B cell (primary cell): ENCODE measurements at places on chromosomes 16 and 17. TPM values are rescaled to one million over a fixed set of nuclear protein-coding genes. Genes with fewer than 3 reads are reported as not detected.

DNA sequence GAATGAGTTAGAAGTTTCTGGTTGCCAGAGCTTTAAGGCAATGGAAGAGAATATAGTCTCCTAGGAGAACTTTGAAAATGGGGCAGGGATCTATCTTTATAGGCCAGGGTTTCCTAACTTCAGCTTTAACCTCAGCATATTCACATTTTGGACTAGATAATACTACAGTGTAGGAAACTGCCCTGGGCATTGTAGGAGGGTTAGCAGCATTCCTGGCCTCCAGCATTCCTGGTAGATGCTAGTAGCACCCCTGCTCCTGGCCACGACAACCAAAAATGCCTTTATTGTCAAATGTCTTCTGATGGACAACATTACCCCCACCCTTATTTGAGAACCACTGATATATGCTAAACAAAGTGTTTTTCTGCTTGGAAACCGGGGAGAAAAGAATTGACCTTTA is 27.8 kb upstream of the MYO18A start:
- no peak for DNase-seq

- no peak for DNase-seq
These were observed 206.9 kb upstream of the C17orf78 start for GRCh38 chr17:37168731-37169353.

DNA sequence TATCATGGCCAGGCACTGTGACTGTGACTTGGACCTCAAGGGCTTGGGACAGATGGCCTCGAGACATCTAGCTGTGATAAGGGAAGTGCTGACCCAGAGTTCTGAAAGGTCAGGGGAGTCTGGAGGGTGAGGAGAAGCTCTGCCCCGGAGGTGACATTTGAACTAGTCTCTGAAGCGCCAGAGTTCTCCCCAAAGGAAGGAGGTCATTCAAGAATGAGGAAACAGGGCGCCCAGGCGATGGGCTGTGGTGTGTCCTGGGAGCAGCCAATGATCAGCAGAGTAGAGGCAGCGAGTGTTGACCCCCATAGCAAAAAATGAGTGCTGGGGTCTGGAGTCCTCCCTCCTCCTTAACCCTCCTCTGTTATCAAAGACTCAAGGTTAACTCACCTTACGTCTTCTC is 4.9 kb downstream of the STARD3 start:
- DNase-seq: no peak

DNA sequence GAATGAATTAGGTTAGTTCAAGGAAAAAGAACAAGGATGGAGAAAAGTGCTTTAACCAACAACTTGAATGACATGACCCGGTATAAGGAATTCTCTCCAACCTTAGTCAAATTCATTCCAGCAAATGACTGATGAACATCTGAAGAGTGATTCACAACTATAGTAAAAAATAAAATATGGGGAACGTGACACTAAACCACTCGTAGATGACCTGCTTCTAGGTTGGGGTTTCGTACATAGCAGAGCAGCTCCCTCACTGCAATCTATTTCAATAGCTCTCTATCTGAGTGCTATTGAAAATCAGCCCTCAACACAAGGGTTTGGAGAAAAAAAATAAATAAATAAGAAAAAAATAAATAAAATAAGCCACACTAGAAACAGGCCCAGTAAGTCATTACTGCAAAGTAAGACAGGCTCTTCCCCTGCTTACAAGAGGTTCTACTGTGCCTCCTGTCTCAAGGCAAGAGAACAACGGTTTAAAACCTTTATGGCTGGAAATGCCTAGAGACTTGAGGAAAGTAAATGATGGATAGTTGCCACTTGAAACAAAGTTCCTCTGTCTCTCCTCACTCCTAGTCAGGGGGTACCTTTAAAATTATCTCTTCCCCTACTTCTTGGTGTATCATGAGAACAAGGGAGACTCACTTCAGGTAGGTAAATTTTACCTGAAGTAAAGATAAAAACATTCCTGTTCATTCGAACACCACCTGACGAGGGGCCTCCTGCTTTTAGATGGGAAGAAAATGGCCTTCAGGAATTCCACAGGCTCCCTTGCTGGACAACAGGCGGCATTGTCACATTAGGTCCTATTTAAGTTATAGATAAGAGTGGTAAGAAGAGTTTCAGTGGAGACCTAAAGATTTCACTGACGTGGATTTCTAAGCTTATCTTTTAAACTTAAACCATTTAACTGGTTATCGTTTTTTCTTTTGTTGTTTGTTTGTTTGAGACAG is 20.5 kb downstream of the COG7 start:
- DNase-seq: no peak

DNA sequence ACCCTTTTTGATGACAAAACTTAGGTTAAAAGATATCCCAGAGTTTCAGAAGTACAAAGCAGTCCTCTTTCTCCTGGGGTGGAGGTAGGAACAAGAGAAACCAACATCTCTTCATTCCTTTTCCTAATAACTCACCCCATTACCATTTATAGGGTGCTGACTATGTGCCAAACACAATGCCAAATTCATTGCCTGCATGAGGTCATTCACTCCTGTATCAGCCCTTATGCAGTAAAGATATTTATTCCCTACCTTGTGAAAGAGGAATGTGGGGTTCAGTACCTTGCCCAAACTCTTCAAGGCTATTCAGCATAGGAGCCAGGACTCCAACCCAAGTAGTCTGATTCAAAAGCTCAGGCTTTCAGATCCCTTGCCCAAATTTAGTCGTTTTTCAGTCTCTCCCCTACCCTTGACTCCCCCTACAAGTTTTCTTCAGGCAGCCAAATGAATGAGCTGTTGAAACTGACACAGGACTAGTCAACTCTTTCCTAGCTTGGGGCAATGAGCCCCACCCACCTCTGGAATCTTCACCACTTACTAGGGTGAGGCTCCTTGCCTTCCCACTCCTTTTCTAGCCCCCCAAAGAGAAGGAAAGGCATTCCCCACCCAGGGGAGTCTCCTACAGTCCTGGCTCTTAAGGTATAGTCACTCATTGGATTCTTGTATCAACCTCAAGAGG is 5.9 kb downstream of the KRT14 start:
- no peak for DNase-seq

Gene UNC13D
- 107 and 114 TPM in 2 replicates for total RNA-seq

Gene STX4
- 111 and 120 TPM in 2 replicates for total RNA-seq

DNA sequence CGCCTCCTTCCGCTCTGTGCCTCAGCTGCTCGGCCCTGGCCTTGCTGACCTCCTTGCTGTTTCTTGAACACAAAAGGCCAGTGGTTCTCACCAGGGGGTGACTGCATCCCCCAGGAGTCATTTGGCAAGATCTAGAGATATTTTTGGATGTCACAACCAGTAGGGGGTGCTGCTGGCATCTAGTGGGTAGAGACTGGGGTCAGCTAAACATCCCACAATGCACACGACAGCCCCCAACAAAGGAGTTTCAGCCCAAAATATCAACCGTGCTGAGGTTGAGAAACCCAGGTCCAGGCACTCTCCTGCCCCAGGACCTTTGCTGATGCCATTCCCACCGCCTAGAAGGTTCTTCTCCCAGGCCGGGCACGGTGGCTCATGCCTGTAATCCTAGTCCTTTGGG is 39.7 kb downstream of the ABCC6 start:
- no peak for DNase-seq

Gene PKMYT1
- 0.67 and 1.0 TPM in 2 replicates for total RNA-seq

Gene C16orf95
- total RNA-seq: 2.3 and 2.5 TPM in 2 replicates

GRCh38 chr16:56469748-56470147 is 18.4 kb downstream of the OGFOD1 start:
- DNase-seq: no peak

DNA sequence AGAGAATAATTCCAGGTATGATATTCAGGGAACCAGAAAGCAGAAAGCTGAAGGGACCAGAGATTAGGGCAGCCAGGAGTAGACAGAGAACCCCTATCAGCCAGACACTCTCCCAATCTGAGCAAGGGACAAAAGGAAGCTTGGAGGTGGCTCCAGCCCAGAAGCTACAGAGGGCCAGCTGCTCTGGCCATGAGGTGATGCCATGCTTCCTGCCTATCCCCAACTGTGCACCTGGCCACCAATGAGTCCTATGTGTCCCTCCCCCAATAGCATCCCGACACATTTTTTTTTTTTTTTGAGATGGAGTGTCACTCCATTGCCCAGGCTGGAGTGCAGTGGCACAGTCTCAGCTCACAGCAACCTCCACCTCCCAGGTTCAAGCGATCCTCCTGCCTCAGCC is 30.0 kb downstream of the NSMCE1 start:
- DNase-seq: no peak

Gene SLC16A11
- total RNA-seq: 30.7 and 31.9 TPM in 2 replicates

Gene CNTD1
- total RNA-seq: not detected in 2 replicates

GRCh38 chr17:56926704-56927103 is 12.9 kb upstream of the TRIM25 start:
- DNase-seq: no peak

- no peak for DNase-seq
These were observed 267.1 kb upstream of the MYOCD start for GRCh38 chr17:12398441-12399051.

- DNase-seq: no peak
These were observed 96.4 kb downstream of the ABCC6 start for GRCh38 chr16:16126896-16127295.

Gene DHRS7C
- not detected in 2 replicates for total RNA-seq

Gene UMOD
- not detected in 2 replicates for total RNA-seq

DNA sequence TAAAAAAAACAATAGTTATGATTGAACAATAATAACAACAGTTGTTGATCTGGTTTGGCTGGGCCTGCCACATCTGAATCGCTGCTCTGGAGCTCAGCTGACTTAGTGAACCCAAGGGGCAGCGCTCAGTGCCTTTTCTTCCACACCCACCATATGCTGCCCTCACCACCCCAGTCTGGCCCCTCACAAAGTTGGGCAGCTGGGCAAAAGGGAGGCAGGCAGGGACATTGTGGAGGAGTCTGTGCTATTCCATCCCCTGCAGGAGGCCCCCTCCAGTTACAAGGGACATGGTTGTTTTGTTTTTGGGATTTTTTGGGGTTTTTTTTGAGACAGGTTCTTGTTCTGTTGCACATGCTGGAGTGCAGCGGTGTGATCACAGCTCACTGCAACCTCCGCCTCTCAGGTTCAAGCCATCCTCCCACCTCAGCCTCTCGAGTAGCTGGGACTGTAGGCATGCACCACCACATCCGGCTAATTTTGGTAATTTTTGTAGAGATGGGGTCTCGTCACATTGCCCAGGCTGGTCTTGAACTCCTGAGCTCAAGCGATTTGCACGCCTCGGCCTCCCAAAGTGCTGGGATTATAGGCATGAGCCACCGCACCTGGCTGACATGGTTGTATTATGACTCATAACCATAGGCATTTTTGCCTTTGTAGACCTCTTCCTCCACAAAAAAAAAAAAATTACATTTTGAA is 8.6 kb upstream of the PECAM1 start:
- no peak for DNase-seq

DNA sequence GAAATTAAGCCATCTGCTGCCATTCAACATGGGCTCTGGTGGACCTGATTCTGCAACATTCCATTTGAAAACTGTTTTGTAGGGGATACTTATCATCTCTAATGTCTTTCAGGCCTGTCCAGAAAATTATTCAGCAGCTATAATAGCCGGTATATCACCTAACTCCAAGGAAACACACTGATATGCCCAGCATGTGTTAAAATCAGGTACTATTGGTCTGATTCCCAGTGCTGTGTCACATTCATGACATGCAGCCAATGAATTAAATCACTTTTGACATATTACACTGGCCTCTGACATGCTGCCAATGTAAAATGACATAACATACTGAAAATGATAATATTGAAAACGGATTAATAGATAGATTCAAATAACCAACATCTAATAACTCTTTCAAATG is 60.5 kb upstream of the IRX5 start:
- no peak for DNase-seq

GRCh38 chr16:27463741-27464591 is 62.0 kb downstream of the IL21R start:
- no peak for DNase-seq
